ENCODE measurements at places on chromosomes 1 and 21.

GRCh38 chr1:222791006-222791710 lies 23.7 kb upstream of the DISP1 start:
- no peak for DNase-seq

- no peak for DNase-seq
Observed at GRCh38 chr1:198253259-198253658, 96.5 kb downstream of the NEK7 start.

GRCh38 chr1:26598890-26599289 lies 69.3 kb downstream of the RPS6KA1 start:
- no peak for DNase-seq

GRCh38 chr1:93689521-93690223 lies 8.0 kb upstream of the BCAR3 start:
- DNase-seq, result no peak

DNA sequence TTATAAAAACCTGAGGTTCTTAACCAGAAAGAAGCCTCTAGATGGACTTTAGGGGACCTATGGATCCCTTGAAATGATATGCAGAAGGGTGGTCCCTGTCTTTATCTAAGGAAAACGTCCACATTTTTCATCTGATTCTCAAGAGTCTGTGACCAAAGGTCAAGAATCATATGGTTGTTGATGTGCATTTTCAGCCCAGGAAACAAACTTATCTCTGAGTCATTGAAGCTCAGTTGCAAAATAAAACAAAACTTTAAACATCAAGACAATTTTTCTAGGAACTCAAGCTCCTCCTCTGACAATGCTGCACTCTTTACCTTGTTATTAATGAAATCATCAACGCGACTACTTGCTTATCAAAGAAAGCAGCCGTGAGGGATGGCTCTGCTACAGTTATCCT lies 83.3 kb downstream of the TIAM1 start:
- no peak for DNase-seq

GRCh38 chr1:71986160-71986559 lies 296.2 kb downstream of the NEGR1 start:
- no peak for DNase-seq

DNA sequence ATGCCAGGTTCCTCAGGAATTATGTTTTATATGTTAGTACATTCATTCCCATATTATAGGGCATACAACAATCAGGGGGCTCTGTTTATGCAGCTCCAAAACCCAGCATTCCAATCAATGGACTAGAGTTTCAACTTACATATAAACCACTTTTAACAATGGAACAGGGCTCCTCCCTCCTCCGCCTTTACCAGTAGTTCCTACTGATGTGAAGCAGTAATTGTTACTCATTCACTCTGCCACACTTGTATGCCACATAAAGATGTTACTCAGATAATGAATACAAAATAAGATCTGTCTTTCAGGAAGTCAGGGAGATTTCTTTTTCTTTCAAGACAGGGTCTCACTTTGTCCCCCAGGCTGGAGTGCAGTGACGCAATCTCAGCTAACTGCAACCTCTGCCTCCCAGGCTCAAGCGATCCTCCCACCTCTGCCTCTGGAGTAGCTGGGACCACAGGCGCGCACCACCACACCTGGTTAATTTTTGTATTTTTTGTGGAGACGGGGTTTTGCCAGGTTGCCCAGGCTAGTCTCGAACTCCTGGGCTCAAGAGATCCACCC lies 17.1 kb downstream of the ZNF281 start:
- DNase-seq, result no peak

DNA sequence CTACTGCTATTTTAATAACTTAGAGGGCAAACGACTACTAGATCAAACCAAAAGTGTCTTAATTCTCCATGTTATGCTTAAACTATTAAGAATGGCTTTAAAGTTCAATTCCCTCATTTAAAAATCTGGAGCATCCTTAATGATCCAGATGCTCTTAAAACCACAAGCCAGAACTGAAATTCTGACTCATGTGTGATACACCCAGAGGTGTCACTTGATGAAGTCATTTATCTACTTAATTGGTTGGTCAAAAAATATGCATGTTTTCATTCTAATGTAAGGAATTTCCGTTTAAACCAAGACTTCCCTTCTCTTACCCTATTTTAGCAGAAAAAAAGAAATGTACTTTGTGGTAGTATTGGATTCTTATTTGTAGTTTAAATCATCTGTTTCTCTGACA lies 1261.2 kb upstream of the B3GALT2 start:
- DNase-seq, result no peak
